ENCODE measurements at places on chromosomes 12 and 14.

GRCh38 chr14:54570631-54571415 lies 3.9 kb downstream of the SAMD4A start:
- DNase-seq: no peak

DNA sequence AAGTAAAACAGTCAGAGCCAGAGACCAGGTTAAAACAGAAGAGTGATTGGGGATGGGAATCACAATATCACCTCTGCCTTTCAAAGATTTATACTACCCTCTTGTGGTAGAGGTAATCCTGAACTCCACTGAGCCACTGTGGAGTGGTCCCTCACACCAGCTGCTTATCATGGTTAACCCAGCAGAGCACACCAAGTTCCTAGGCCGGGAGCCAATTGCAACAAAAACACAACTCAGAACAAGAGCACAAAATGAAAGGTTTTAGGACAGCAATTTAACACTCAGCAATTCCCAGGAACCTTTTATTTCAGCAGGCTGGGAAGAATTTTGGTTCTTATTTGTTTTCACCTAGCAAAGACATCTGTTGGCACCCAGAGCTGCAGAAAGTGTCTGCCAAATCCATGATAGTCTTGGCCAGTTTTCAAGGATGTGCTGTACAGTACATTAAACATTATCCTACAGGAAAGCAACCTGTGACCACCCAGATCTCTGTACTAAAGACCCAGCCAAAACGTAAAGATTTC lies 220.5 kb upstream of the ATXN7L3B start:
- no peak for DNase-seq

DNA sequence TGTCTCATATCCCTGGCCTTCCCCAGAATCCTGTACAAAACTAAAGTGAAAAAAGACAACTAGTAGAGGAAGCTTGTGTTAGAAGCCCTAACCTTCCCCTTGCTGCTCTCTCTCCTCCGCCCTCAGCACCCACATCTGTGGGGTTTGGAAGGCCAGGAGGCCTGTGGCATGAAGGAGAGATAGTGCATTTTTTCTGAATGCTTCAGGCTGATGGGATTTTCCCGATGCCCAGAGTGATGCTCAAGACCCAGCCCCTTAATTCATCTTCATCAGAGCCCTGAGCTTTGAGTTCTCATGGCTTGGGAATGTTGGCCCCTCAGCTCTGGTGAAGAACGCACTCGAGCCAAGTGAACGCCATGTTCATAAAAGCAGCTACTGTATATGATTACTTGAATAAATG lies 5.9 kb downstream of the FGF6 start:
- no peak for DNase-seq

DNA sequence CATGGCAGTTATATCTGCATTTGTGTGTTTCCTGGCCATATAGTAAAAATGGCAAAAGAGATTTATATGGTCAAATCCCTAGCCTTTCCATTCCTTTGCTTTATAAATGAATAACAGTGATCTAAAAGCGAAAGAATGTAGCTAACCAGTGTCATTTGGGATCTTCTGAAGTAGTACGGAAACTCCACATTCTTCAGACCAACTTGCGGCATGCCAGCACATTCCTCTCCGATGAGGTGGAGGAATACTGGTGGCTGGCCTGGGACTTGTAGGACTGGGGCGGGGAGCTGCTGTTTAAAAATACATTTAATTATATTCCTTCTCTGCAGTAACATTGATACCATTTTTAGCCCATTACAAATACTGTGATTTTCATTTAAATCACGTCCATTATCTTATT lies 85.3 kb downstream of the SAMD4A start:
- no peak for DNase-seq

- DNase-seq: no peak
These were observed 16.5 kb downstream of the FAM186B start for GRCh38 chr12:49588721-49589516.

GRCh38 chr12:64080319-64081007 lies 141.6 kb downstream of the KICS2 start:
- DNase-seq: no peak

GRCh38 chr12:119079530-119079929 lies 98.2 kb downstream of the SRRM4 start:
- DNase-seq: no peak

DNA sequence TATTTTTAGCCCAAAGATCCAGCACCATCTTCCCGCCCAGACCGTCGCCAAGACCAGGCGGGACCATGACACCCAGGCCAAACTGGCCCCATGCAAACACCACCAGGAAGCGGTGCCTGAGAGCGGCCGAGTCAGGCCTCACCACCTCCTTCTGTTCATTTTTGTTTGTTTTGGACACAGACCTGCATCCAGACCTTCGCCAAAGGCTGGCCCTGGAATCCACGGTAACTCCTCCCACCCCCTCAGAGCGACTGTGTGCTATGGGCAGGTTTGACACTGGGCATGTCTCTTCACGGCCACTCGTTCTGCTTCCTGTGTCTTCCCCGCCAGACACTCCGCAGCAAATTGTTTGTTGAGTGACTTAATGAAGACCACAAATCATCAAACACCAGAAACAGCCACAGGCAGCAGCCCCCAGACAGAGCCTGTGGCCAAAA lies 47.1 kb downstream of the NCOR2 start:
- no peak for DNase-seq

DNA sequence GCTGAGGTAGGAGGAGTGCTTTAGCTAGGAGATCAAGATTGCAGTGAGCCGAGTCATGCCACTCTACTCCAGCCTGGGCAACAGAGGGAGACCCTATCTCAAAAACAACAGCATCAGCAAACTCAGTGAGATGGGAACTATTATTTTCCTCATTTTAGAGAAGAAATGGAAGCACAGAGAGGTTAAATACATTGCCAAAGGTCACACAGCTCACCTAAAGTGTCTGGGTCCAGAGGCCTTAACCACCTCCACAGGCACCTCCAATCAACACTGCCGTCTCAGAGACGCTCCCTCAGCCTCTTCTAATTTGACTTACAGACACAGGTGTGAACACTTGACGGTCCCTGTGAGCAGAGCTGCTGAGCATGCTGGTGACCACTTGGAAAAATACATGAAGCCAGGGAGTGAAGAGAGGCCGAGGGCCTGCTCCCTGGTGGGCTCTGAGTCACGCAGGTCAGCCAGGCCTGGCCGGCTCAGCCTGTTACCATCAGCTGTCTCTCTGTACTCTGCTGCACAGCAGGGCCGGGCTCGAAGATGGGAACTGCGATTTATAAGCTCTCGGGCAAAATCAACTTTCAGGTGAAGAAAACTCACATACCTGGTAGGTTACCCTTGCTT lies 77.5 kb upstream of the RASSF3 start:
- no peak for DNase-seq

DNA sequence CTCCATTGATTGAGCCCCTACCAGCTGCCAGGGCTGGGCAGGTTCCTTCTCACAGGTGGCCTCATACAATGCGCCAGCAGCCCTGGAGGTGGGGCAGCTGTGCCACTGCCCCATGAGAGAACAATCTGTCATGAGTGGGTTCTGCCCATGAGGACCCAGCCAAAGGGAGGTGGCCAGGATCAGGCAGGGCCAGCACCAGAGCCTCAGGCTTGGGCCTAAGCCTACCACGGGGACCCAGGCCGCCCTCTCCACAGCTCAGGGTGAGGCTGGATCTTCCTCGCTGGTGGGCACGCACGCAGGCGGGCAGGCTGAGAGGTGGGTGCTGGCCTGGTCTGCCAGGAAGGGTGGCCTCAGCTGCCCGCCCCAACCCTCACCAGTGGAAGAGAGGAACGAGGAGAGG lies 110.7 kb downstream of the KIF26A start:
- no peak for DNase-seq

DNA sequence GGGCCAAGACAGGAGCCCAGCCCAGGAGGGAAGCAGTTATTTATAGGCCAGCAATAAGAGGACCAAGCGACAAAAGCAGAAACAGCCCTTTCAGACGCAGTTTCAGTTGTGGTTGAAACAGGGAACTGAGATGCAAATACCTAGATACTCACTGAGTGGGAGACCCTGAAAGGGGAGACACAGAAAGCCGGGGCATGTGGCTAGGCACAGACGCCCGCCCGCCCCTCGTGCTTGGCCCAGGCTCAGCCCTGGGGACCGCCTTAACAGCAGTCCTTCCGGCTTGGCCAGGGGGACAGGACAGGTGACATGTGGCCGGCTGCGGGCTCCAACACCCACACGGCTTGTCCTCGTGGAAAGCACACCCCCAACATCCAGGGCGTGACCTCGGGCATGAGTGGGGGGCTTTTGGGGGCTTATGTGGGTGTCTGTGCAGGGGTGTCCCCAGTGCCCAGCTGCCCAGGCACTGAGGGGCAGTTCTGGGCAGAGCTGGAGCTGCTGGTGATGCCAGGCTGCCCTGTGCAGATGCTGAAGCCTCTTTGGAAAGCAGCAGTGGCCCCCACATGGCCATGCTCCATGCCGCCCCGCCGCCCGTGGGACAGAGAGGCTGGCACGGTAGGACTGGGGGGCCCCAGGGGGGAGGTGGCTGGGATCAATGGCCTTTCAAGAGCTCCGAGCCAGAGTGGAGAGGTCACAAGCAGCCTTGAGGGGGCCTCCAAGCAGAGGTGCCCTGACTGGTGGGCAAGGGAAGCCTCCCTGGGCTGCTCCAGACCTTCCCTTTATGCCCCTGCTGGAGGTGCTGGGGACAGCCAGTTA lies 2.1 kb downstream of the PLD4 start:
- DNase-seq: no peak

GRCh38 chr12:108757856-108758255 lies 26.5 kb upstream of the CORO1C start:
- no peak for DNase-seq

- DNase-seq: no peak
These were observed 57.9 kb downstream of the FZD10 start for GRCh38 chr12:130219929-130220705.

- DNase-seq: no peak
These were observed 412 bp upstream of the TEP1 start for GRCh38 chr14:20413744-20414082.

GRCh38 chr14:91753501-91754128 lies 21.7 kb upstream of the CATSPERB start:
- no peak for DNase-seq

- no peak for DNase-seq
These were observed 60.2 kb downstream of the PPP1R12A start for GRCh38 chr12:79874665-79875064.

DNA sequence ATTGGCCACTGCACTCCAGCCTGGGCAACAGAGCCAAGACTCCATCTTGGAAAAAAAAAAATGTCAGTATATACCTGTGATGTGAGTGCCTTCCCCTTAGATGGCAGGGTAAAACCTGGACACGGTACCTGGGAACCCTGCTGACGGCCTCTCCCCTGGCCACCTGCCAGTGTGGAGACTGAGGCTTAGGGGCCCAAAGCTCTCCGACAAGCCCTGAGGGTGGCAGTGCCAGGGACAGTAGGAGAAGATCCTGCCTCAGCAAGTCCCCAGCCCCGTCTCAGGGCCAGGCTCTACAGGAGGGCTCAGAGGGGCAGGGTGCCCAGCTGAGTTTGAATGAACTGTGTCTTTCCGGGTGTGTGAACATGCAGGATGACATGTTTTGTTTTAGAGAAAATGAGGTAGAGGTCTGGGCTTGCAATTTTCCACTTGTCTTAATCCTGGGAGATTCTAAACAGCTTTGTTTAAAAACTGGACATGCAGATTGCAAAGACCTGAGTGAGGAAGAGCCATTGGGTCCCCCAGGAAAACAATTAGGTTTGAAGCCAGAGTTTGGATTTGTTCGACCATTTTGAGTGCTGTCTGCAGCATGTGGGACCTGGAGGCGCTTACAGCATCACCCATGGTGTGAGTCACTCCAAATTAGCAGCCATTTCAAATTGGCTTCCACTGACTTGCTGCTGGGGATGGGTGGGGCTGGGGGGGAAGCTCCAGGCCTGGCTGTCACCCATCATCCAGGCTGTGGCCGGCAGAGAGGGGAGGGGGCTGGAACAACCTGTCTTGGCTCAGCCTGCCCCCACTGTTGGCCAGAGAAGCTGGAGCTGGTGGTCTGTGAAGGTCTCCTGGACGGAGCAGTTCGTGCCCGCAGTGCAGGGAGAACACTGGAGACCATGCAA lies 10.8 kb downstream of the TSPAN9 start:
- no peak for DNase-seq

All from T-helper 9 cell (primary cell).